ENCODE measurements at places on chromosomes 6 and 20.

DNA sequence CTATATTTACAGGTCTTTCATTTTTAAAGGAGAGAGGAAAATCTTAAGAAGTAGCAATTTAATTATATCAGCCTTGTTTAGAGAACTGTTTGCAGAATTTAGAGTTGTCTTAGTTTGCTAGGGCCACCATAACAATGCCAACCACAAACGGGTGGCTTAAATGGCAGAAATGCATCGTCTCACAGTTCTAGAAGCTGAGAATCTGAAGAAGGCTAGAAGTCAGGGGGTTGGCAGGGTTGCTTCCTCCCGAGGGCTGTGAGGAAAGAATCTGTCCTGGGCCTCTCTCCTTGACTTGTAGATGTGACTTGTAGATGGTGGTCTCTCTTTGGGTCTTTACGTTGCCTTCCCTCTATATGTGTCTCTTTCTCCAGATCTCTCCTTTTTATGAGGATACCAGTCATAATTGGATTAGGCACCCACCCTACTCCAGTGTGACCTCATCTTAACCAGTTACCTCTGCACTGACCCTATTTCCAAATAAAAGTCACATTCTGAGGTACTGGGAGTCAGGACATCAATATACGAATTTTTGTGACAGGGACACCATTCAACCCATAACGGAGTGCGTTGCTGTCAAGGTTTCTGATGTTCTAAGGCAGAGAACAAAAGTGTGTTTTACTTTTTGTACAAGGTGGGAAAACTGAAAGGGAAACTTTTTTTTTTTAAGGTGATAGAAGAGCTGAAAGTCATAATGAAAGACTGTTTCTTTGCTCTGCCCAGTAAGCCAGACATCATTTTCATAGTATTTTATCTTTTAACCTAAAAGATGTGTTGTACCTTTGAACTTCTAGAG, 84.4 kb downstream of the SAMD3 start:
- no peak for DNase-seq

DNA sequence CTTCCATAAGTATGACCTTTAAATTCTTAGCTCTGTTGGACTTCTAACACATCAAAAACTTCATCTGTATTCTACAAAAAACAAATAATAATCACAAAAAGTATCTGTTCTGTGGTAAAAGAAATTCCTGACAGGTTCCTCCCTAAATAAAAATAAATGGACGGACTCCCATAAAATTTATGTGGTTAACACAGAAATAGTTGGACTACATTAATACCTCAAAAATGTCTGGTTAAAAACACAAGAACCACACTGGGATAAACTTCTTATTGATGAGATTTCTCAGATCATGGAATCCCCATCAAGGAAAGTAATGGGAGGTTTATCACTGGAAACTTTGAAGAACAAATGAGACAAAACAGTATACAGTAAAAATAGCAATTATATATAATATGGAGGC, 172.4 kb downstream of the MOXD1 start:
- DNase-seq = no peak

DNA sequence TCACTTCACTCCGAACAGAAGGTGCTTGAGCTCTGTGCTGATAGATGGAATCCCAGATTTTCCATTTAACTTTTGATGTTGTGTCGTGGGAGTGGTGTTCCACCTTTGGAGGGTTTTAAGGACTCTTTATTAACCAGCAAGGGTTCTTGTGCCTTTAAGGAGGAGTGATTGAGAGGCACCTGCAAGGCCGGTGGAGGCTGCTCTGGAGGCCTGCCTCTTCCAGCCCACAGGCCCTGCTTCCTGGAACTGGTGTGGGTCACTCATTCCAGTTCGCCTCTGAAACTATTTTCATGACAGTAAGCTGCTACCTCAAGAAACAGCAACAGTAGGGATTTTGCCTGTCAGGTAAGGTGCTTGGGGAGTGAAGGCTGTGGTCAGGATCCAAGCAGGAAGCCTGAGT, 58.8 kb upstream of the APCDD1L start:
- no peak for DNase-seq

- DNase-seq = no peak
Observed at GRCh38 chr20:44477151-44477550, 1.5 kb downstream of the TTPAL start.

All from spinal cord (tissue), 10 donors.